ENCODE measurements at places on chromosomes 1 and 21. TPM values are rescaled to one million over a fixed set of nuclear protein-coding genes. Genes with fewer than 3 reads are reported as not detected.

DNA sequence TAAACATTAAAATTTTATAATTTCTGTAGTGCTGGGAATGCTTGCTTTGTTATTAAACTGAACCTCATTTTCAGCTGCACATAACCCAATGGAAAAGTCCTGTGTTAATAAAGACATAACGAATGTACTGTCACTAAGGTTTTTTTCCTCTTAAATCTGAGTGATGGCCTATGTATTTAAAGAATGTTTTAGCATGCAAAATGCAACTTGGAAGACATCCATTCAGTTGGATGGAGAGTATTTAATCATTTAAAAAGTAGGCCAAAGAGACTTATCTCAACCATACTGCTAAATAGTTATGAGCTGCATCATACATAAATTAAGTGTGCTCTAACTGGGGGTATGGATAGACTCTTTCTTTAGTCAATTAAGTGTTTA, 48.5 kb downstream of the RWDD3 start:
- no peaks in the 10 kb centered on the region for H3K27me3 ChIP-seq
- no peak for DNase-seq
- no peaks in the 10 kb centered on the region for H3K36me3 ChIP-seq
- H3K4me3 ChIP-seq: no peak overlapping the region

GRCh38 chr21:16873176-16873575, 639.7 kb upstream of the CXADR start:
- H3K27ac ChIP-seq: no peak overlapping the region
- DNase-seq: no peak
- no peaks in the 10 kb centered on the region for H3K27me3 ChIP-seq

- H3K27ac ChIP-seq: no peak overlapping the region
- H3K36me3 ChIP-seq: no peaks in the 10 kb centered on the region
- no peak overlapping the region for H3K4me3 ChIP-seq
Measured at GRCh38 chr1:42385283-42385682, 4.7 kb downstream of the RIMKLA start.

GRCh38 chr1:182935716-182936115, 17.2 kb downstream of the SHCBP1L start:
- H3K27me3 ChIP-seq: no peaks in the 10 kb centered on the region
- H3K4me1 ChIP-seq: no peaks in the 10 kb centered on the region
- H3K36me3 ChIP-seq: no peaks in the 10 kb centered on the region
- no peak overlapping the region for H3K4me3 ChIP-seq
- no peak for DNase-seq

DNA sequence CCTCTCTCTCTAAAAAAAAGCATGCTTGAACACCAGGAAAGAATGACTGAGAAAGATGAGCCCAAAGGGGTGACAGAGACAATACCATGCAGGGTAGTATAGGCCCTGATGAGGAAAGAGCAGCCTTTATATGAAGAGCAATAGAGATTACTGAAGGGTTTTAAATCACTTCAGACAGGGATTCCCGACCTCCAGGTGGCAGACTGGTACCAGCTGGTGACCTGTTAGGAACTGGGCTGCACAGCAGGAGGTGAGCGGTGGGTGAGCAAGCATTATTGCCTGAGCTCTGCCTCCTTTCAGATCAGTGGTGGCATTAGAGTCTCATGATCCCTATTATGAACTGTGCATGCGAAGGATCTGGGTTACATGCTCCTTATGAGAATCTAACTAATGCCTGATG, 30.8 kb upstream of the GTF2B start:
- no peaks in the 10 kb centered on the region for H3K4me1 ChIP-seq
- H3K27ac ChIP-seq: no peak overlapping the region
- no peak overlapping the region for H3K4me3 ChIP-seq
- H3K27me3 ChIP-seq: no peaks in the 10 kb centered on the region
- peaks cover 86% of the 10 kb centered on the region for H3K36me3 ChIP-seq
- no peak for DNase-seq

DNA sequence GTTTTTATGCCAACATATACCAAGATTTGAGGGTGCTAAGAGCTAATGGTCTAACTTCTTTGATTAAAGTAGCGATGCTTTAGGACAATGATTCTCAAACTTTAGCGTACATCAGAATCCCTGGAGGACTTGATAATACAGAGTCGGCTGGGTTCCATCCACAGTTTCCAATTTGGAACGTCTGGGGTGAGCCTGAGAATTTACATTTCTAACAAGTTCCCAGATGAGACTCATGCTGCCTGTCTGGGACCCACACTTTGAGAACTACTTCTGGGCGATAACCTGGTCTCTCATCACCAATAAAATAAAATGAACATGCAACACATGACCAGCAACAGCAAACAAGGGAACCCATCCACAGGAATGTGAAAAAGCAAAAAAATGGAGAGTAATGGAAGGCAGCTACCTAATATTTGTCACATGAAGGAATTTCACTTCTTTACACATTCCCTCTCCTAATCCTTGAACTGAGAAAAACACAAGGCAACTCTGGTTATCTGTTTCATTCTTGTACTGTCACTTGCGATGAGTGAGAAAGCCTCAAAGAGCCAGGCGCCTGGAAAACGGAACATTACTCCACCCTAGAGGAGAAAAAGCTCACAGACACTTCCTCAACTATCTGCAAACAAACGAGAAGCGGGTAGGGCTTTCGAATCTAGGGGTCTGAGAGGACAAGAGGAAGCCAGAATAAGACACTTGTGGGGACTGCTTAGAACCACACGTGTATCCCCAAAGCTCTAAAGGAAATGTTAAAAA, 14.0 kb downstream of the HSF2BP start:
- no peak overlapping the region for H3K4me3 ChIP-seq
- H3K4me1 ChIP-seq: peaks cover 17% of the 10 kb centered on the region
- DNase-seq: peak; percentile 86
- H3K27ac ChIP-seq: no peak overlapping the region

GRCh38 chr1:172533513-172534151, 682 bp downstream of the SUCO start:
- H3K27ac ChIP-seq: peak overlapping the region; percentile 97
- H3K36me3 ChIP-seq: no peaks in the 10 kb centered on the region
- H3K4me3 ChIP-seq: peak overlapping the region; percentile 62
- H3K4me1 ChIP-seq: peaks cover 31% of the 10 kb centered on the region
- no peaks in the 10 kb centered on the region for H3K27me3 ChIP-seq

GRCh38 chr1:88579598-88579997, 104.5 kb upstream of the PKN2 start:
- no peak for DNase-seq
- H3K4me3 ChIP-seq: no peak overlapping the region
- H3K27ac ChIP-seq: no peak overlapping the region
- no peaks in the 10 kb centered on the region for H3K36me3 ChIP-seq
- no peaks in the 10 kb centered on the region for H3K4me1 ChIP-seq
- no peaks in the 10 kb centered on the region for H3K27me3 ChIP-seq

DNA sequence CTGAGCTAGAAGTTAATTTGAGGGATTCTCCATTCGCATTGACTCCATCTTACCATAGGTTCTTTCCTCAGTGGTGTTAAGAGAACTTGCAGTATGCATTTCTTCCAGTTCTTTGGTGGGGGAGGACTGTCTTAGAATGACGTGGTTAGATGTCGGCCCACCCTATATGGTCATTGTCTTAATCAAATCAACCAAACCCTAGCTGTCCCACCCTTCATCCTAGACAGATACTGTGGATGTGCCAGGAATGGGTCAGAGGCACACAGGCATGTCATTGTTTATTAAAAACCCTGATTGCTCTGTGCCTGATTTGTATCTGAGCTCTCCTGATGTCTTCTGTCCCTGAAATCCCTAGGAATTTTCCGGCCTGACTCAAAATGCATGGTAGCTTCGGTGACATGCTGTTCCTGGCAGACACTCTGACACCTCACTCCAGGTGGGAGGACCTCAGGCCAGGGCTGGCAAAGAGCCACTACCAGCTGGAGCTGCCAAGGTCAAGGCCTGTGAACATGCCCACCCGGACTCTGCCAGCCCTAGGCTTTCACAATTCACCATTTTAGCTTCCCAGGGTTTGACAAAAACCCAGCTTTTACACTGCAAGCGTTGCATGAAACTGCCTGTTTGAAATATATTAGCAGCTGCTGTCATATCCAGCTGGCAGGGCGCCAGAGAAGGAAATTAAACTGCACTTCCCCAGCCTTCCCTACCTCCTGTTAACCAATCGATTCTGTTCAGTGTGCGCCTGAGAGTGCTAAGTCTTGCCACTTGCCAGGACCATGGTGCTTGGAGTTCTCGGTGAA, 134.0 kb downstream of the FAM78B start:
- DNase-seq: peak; percentile 57
- no peaks in the 10 kb centered on the region for H3K4me1 ChIP-seq
- no peak overlapping the region for H3K27ac ChIP-seq
- H3K4me3 ChIP-seq: no peak overlapping the region

DNA sequence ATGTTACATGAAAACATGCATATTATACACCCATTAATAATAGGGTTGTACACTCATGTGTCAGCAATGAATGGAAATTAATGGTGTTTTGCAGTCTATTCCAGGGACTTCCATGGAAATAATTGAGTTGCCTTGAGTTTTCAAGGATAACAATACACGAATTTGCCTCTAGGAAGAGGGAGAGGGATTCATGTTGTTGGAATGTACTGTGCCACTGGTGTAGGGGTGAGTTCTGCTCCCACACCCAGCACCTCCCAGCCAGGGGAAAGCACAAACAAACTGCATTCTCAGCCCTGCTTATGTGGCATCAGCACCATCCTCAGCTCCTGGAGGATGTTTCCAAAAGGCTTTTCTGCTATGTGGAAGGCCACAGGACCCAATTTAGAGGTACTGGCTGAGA, 57.8 kb downstream of the BCAR3 start:
- H3K36me3 ChIP-seq: no peaks in the 10 kb centered on the region
- DNase-seq: no peak
- H3K27me3 ChIP-seq: no peaks in the 10 kb centered on the region
- no peak overlapping the region for H3K27ac ChIP-seq
- H3K4me1 ChIP-seq: peaks cover 21% of the 10 kb centered on the region

DNA sequence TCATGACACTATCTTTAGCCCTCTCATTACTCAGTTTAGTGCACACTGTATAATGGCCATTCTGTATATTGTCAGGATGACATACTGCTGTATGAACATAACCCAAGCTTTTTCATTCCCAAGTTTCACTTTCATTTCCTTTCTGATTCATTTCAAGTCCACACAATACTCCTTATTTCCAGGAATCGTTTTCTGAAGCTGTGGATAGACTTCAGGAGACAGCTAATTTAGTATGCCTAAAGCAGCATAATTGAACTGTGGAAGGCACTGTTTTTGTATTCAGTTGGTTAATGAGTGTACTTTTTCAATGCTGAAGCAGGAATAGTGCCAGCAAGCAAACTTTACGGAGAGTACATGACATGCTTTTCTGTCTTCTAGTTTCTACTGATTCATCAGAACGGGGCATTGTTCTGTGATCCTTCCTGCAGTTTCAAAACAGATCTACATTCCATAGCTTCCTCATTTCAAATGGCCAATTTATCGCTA, 578.5 kb upstream of the ZP4 start:
- no peak overlapping the region for H3K4me3 ChIP-seq
- no peaks in the 10 kb centered on the region for H3K27me3 ChIP-seq
- peak; percentile 32 for DNase-seq
- no peaks in the 10 kb centered on the region for H3K36me3 ChIP-seq
- H3K27ac ChIP-seq: no peak overlapping the region
- H3K4me1 ChIP-seq: no peaks in the 10 kb centered on the region

GRCh38 chr1:48887796-48888195, 111.1 kb upstream of the BEND5 start:
- H3K27ac ChIP-seq: no peak overlapping the region
- no peaks in the 10 kb centered on the region for H3K4me1 ChIP-seq
- no peaks in the 10 kb centered on the region for H3K27me3 ChIP-seq

- no peak overlapping the region for H3K27ac ChIP-seq
- no peaks in the 10 kb centered on the region for H3K27me3 ChIP-seq
- H3K36me3 ChIP-seq: peaks cover 19% of the 10 kb centered on the region
- no peak overlapping the region for H3K4me3 ChIP-seq
- H3K4me1 ChIP-seq: peaks cover 6% of the 10 kb centered on the region
Measured at GRCh38 chr1:161192476-161193465, 6.1 kb downstream of the ADAMTS4 start.

- no peak overlapping the region for H3K4me3 ChIP-seq
- DNase-seq: no peak
- no peaks in the 10 kb centered on the region for H3K36me3 ChIP-seq
- H3K27ac ChIP-seq: peak overlapping the region; percentile 46
Measured at GRCh38 chr1:158818560-158818959, 12.6 kb upstream of the MNDA start.

DNA sequence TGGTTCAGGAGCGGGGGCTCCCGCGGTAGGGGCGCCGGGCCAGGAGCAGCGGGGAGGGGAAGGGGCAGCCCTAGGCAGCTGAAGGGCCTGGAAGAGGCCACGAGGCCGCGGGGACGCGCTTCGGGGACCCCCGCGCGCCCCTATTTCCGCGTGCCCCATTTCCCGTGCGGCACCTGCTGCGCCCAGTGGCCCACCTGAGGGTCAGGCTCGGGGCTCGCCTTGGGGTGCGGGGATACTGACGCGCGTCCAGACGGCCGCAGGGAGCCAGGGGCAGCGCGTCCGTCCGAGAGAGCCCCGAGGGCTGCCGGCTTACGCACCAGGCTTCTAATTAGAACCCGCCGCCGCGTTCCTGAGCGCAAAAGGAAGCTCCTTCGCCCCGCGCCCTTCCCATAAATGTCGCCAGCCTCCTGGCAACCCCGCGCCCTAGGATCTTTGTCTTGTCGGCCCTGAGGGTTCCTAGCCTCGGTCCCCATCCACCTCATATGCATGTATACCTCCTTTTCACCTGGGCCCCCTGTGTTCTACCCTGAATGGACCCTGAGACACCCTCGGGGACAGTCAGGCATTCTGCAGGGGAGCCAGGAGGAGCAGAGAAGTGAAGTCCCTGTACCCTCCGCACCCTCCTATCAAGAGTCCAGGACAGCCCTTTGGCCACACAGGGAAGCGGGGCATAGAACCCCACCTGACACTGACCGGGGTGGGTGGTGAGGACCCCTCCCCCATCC, 1.8 kb downstream of the WNT3A start:
- DNase-seq: no peak
- peaks cover 23% of the 10 kb centered on the region for H3K4me1 ChIP-seq
- no peak overlapping the region for H3K27ac ChIP-seq
- H3K36me3 ChIP-seq: no peaks in the 10 kb centered on the region
- peaks cover 66% of the 10 kb centered on the region for H3K27me3 ChIP-seq

DNA sequence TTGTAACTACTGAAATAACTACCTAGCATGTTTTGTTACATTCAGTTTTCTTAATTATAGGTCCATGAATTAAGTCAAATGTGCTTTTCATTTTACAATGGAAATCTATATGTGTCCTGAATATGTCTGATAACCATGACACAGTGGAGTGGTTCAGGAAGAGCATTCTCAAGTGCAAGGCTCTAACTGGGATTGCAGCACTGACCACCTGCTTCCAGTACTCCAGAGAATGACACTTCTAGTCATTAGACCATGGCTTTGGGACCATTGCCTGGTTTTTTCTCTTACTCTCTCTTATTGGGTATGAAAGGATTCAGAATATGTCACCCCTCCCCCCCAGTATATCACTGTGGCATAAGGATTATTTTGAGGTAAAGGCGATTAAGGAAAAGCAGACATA, 204.9 kb upstream of the CACYBP start:
- no peak overlapping the region for H3K4me3 ChIP-seq
- peaks cover 7% of the 10 kb centered on the region for H3K4me1 ChIP-seq
- no peak overlapping the region for H3K27ac ChIP-seq
- H3K36me3 ChIP-seq: no peaks in the 10 kb centered on the region
- H3K27me3 ChIP-seq: no peaks in the 10 kb centered on the region

- H3K27me3 ChIP-seq: no peaks in the 10 kb centered on the region
- H3K4me3 ChIP-seq: no peak overlapping the region
- H3K4me1 ChIP-seq: peaks cover 8% of the 10 kb centered on the region
- no peaks in the 10 kb centered on the region for H3K36me3 ChIP-seq
Measured at GRCh38 chr21:31198575-31198974, 145.5 kb downstream of the TIAM1 start.

TFF3 gene
- total RNA-seq: 102 TPM

LRRC39 gene
- not detected for total RNA-seq

IGSF21 gene
- total RNA-seq: not detected

LCE1C gene
- total RNA-seq: not detected

ACOT11 gene
- 24.6 TPM for total RNA-seq
